ENCODE measurements at places on chromosomes 16 and 17. TPM values are rescaled to one million over a fixed set of nuclear protein-coding genes. Genes with fewer than 3 reads are reported as not detected.

KLHL10 gene
- total RNA-seq: not detected

DNA sequence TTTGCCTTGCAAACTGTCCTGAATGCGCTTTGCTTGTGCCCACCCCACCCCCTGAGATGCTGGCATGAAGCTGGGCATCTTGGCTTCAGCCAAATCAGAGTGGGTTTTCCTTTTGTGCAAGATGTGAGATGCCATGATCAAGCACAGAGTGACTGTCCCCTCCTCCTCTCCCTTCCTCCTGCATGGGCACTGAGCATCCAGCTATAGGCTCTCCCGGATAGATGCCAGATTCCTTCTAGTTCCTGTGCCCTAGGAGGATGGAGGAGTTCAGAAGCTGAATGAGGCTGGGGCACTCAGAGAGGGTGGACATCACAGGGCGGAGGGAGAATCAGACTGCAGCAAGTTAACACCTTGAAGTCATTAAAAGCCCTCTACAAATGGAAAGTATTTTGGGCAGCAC, 384.1 kb upstream of the CCL2 start:
- no peaks in the 10 kb centered on the region for H3K36me3 ChIP-seq
- H3K27ac ChIP-seq: no peak overlapping the region
- peaks cover 8% of the 10 kb centered on the region for H3K27me3 ChIP-seq
- no peak overlapping the region for H3K4me3 ChIP-seq
- no peaks in the 10 kb centered on the region for H3K4me1 ChIP-seq

- peaks cover 7% of the 10 kb centered on the region for H3K4me1 ChIP-seq
- H3K36me3 ChIP-seq: no peaks in the 10 kb centered on the region
- H3K27me3 ChIP-seq: peaks cover 1% of the 10 kb centered on the region
- peak overlapping the region; percentile 23 for H3K27ac ChIP-seq
- peak; percentile 96 for DNase-seq
These were observed 24.2 kb upstream of the KRT17 start for GRCh38 chr17:41648411-41649195.

GRCh38 chr17:53270936-53271335, 551.8 kb upstream of the KIF2B start:
- H3K4me3 ChIP-seq: no peak overlapping the region
- H3K27me3 ChIP-seq: no peaks in the 10 kb centered on the region
- H3K36me3 ChIP-seq: no peaks in the 10 kb centered on the region
- H3K4me1 ChIP-seq: no peaks in the 10 kb centered on the region
- DNase-seq: no peak

KRT9 gene
- total RNA-seq: not detected

DNA sequence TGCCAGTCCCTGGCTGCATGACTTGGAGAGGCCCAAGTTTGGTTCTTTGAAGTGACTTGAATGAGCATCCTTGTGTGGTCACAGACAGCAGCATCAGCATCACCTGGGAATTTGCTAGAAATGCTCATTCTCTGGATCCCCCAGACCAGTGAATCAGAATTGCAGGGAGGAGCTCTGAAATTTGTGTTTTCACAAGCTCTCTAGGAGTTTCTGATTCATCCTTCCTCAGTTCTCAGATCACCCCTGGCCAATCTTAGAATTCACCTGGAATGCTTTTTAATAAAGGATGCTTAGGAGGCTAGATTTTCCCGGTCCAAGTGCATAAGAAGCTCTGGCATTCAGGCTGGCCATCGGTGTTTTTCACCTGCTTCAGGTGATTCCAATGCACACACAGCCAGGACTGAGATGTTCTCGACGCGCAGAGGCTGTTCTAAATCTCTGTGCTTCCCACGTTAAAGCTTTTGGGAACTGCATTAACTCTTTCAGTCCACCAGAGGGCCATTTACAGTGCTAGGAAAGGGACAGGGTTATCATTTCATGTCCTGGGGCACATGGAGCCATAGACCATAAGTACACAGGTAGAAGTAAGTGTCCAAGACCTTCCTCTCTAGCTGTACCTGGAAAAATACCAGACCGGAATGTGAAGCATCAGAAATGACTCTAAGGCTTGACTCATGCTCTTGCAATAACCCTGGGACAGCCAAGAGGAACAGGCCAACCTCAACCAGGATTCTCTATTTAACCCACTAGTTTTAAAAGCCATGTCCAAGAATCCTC, 85.7 kb upstream of the XYLT1 start:
- H3K27me3 ChIP-seq: peaks cover 2% of the 10 kb centered on the region
- DNase-seq: peak; percentile 60
- no peak overlapping the region for H3K27ac ChIP-seq
- no peaks in the 10 kb centered on the region for H3K4me1 ChIP-seq

- H3K4me1 ChIP-seq: no peaks in the 10 kb centered on the region
- no peaks in the 10 kb centered on the region for H3K36me3 ChIP-seq
- no peak overlapping the region for H3K4me3 ChIP-seq
- no peaks in the 10 kb centered on the region for H3K27me3 ChIP-seq
These were observed 8.9 kb upstream of the TENT4B start for GRCh38 chr16:50144211-50144610.

KCNG4 gene
- total RNA-seq: not detected
